Hair follicular keratinocyte (primary cell): ENCODE measurements at places on chromosomes 1 and 21. TPM values are rescaled to one million over a fixed set of nuclear protein-coding genes. Genes with fewer than 3 reads are reported as not detected.

OR2T2 gene
- not detected in 2 replicates for total RNA-seq

MANEAL gene
- total RNA-seq: 0.15 and 0.78 TPM in 2 replicates

INKA2 gene
- 2.0 and 2.1 TPM in 2 replicates for total RNA-seq

S100A7 gene
- total RNA-seq: 5.2 and 13.3 TPM in 2 replicates
